ENCODE measurements at places on chromosomes 3 and 15.

- no peak for DNase-seq
These were observed 185.3 kb upstream of the UBE2E2 start for GRCh38 chr3:23017801-23018200.

- DNase-seq: no peak
These were observed at the start of gene TNFAIP8L3 for GRCh38 chr15:51094606-51095569. Gene TNFAIP8L3 (minus strand): TSS chr15:51094906. CDS start chr15:51094595, 311 bp downstream.

- DNase-seq: no peak
These were observed 8.6 kb upstream of the CACNA1D start for GRCh38 chr3:53485675-53486403.

DNA sequence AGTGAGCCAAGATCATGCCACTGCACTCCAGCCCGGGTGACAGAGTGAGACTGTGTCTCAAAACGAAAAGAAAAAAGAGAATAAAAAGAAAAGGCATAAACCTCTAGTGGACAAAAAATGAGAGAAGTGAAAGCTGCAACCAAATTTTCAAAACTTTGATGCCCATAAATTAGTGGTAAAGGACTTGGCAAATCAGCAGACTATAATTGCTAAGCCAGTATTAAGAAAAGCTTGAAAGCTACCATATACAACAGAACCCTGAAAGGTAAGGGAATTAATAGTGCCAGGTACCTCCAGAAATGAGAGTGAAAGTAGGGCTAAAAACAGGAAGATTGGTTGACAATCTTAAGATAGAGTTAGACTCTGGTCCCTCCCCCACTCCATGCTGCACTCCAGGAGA, 32.9 kb upstream of the SLC22A13 start:
- DNase-seq: no peak

DNA sequence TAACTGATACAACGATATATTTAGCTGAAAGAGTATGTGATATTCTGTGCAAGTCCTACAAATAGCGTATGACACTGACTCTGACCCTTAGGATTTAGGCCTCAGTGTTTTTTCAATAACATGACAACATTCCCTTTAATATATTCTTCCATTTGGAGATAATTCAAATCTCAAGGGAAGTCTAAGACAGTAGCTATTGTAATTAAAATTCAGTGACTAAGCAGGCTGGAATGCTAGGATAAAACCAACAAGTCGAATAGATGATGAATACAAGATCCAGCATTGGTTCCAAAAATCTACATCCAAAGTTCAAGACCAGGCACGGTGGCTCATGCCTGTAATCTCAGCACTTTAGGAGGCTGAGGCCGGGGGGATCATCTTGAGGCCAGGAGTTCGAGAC, 56.2 kb downstream of the QTRT2 start:
- DNase-seq: no peak

All from T-helper 9 cell (primary cell).